GDM1 (cell line): ENCODE measurements at places on chromosomes 16 and 17.

DNA sequence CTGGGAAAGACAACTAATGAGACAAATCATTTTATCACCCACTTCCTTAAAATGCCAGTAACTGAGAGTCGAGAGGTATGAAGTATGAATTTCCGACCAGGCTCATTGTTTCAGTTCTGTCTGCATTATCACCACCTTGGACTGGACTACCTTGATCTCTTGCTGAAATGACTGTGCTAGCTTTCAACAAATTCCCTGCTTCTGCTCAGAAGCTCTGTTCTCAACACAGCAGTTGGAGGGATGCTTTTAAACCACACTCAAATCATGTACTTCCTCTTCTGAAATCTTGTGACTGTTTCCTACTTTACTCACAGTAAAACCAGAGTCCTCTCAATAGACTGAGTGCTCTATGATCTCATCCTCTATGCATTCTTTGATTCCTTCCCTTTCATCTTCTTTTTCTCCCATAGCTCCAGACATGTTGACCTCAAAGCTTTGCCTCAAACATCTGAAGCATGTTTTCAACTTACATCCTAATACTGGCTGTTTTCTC, 195.8 kb downstream of the KCNJ2 start:
- no peak for DNase-seq

- DNase-seq, result no peak
Measured at GRCh38 chr16:10852286-10852685, 24.7 kb upstream of the CIITA start.

- DNase-seq, result peak; percentile 76
Measured at GRCh38 chr16:73154063-73154870, 106.3 kb upstream of the ZFHX3 start.

- no peak for DNase-seq
Measured at GRCh38 chr17:82603981-82604448, 44.2 kb downstream of the WDR45B start.

DNA sequence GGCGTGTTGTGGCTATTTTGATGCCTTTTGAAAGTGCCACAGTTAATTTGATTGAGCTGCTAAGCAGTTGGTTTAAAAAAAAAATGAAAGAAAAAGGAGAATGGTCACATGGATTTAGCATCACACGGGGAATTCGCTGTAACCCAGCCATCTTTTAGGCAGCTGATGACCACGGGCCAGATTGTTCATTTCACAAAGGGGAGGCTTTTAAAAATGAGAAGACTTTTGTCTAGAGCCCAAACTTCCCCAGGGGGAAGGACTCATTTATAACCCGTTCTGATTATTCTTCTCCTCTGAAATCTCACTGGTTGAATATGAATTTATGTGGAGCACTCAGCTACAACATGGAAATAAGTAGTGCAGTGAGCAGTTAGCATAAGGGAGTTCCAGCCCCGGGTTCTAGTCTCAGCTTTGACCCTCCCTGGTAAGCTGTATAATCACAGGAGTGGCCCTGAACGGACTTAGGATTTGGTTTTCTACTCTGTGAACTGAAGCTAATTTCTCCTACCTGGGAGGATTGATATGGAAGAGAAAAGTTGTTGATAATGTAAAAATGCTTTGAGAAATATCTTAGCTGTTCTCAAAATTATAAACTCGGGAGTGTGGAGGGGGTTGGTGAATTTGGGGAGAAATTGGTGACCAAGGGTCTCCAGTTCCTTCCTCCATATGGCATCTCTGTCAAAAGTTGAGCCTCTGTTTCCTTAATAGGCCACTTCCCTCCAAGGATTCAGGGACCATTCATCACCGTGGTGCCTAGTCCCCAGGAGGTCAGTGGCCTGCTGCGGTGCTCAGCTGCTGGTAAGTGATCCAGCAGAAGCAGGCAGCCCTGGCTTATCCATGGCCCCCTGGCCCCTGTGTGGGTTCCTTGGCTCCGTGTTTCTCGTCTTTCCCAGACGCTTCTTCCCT, 76.4 kb upstream of the TBX2 start:
- no peak for DNase-seq

- DNase-seq, result no peak
Measured at GRCh38 chr17:77782611-77783010, 175.9 kb upstream of the TNRC6C start.

DNA sequence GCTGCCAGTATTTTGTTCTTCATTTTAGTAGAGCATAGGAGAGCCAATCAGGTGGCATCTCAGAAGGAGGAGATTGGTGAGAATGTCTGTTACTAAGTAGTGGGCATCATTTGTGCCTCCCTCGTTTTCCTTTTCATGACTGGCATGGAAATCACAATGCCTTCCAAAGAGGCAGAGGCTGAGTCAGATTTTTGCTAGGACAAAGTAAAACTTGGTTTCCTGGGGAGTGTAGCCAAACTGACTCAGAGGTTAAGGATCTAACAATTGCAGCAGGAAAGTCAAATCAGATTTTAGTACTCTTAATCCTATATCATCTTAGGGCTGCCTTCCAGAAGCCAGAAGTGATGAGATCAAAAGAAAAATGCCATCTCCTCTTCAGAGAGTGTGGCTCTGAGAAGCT, 138.7 kb downstream of the ANKFN1 start:
- no peak for DNase-seq

DNA sequence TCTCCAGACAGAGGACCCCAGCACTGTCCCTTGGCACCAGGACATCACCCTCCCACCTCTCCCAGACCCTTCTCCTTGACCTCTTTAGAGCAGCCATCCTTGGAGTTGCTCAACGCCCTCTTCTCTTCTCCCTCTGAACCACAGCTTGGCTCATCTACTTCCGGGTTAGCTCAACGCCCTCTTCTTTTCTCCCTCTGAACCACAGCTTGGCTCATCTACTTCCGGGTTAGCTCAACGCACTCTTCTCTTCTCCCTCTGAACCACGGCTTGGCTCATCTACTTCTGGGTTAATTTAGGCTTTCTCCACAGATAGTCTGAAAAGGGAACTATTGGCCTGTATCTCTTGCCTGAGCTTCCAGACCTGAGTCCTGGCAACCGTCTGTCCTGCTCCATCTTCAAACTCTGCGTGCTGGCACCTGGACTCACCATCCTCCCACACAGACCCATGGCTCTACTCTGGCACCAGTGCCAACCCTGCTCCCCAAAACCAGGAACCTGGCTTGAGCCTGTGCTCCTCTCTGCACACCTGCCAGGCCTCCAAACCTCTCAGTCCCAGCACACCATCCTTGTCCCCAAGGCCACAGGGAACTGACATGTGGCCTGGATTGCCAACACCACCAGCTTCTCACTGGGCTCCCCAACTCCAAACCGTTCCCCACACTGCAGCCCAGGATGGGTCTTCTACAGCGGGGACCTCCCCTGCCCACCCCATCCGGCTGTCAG, 25.3 kb upstream of the FAAP100 start:
- DNase-seq, result no peak

DNA sequence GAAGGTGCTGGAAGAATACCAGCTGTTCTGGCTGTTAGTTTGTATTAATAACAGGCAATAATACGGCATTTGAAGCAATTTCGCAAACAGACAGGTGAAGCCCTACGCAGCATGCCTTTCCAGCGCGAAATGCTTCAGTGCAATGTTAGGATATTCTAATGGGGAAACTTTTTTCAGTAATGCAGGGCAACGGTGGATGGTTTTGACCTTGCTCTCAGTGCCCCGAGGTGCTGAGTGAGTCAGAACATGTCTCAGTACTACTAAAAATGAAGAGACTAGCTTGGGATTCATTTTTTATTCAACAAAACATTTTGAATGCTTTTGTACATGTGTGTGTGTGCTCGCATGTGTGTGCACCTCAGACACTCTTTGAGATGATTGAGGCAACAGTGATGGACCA, 172.2 kb downstream of the RBFOX1 start:
- DNase-seq, result no peak

DNA sequence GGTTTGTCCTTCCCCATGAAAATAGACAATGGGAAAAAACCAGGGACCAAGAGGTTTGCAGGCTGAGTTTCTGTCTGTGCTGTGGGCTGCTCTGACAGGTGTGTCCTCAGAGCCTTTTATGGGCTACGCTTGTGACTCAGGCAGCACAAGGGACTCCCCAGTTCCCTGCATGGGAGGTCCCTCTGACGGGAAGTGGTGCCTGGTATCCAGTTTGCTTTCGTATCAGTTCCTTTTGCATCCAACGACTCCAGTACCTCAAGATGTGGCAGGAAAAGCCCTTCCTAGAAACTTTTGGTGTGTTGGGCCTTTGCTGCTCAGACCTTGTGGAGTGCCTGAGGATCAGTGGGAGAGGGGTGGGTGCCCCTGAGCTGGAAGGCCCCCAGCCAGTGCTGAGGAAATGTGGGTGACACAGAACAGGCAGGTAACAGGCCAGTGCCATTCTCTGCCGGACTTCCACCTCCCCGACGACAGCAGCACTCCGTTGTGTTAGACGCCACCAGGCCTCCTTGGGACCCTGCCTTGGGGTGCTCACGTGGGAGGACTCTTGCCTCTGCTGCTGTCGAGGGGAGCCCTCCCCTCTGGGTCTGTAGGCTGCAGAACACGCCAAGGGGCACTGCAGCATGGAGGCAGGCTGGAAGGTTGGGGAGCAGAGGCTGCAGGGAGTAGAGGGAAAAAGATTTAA, 38.4 kb upstream of the IRF8 start:
- no peak for DNase-seq

GRCh38 chr16:67399749-67400704, 6.7 kb upstream of the TPPP3 start:
- DNase-seq, result no peak

DNA sequence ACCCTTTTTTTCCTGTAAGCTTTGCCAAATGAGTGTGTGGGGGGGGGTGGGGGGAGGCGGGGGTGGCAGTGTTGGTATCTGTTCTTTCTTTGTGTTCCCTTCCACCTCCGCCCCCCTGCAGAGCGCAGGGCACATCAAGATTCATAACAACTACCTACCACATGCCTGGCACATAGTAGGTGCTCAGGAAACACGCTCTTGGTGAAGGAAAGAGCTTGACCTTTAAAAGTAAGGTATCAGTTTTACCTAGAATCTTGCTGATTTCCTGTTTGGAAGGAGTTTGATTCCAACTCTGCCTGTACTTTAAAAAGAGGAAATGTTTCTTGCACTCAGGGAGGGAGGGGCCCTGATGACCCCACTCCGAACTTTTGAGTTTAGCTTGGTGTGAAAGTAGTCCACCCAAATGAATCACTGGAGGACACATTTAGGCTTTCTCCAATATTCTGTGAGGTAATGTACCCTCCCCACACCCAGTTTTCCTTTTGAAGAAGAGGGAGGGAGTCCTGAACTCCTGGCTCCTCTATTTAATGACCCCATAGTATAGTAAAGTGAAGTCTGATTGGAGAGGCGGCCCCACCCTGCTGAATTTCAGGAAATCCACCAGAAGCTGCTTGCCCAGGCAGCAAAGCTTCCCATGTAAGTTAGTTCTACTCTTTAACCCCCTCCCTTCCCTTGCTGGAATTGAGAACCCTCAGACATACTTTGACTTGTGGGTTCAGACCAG, 560 bp upstream of the FAM20A start:
- DNase-seq, result no peak

GRCh38 chr17:12519956-12520594, 145.6 kb upstream of the MYOCD start:
- DNase-seq, result no peak

DNA sequence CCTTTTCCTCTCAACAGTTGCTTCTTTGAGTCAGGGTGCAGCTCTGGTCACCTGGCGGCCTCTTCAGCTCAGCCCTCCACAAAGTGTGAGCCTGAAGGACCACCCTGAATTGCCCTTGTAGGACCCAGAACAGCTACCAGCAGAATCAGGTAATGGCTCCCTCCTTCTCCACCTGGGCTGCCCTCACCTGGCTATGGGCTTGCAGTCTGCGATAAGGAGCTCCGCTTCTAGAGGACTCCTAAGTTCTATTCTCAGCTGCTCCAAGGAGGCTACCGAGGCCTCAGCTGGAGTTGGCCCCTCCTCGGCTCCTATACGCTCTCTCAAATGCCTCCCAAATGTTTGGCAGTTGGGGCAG, 13.4 kb downstream of the SMIM5 start:
- no peak for DNase-seq

DNA sequence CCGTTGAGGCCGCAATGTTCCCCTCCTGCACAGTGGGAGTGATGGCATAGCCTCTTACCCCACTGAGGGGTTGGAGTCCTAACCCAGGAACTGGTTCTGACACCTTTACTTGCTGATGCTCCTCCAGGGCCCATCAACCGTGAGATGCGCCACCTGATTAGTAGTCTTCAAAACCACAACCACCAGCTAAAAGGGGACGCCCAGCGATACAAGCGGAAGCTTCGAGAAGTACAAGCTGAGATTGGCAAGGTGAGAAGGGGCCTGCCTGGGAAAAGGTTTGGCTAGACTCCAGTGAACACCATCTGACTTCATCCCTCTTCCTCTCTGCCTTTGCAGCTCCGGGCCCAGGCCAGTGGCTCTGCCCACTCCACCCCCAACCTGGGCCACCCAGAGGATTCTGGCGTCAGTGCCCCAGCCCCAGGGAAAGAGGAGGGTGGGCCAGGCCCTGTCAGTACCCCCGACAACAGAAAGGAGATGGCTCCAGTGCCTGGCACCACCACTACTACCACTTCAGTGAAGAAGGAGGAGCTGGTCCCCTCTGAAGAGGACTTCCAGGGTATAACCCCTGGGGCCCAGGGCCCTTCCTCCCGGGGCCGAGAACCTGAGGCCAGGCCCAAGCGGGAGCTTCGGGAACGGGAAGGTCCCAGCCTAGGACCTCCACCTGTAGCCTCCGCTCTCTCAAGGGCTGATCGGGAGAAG, 5.8 kb downstream of the RNF40 start:
- no peak for DNase-seq

- no peak for DNase-seq
Measured at GRCh38 chr16:30110661-30111060, 2.7 kb downstream of the GDPD3 start.

- DNase-seq, result no peak
Measured at GRCh38 chr16:89269805-89270665, 52.5 kb downstream of the ZNF778 start.

DNA sequence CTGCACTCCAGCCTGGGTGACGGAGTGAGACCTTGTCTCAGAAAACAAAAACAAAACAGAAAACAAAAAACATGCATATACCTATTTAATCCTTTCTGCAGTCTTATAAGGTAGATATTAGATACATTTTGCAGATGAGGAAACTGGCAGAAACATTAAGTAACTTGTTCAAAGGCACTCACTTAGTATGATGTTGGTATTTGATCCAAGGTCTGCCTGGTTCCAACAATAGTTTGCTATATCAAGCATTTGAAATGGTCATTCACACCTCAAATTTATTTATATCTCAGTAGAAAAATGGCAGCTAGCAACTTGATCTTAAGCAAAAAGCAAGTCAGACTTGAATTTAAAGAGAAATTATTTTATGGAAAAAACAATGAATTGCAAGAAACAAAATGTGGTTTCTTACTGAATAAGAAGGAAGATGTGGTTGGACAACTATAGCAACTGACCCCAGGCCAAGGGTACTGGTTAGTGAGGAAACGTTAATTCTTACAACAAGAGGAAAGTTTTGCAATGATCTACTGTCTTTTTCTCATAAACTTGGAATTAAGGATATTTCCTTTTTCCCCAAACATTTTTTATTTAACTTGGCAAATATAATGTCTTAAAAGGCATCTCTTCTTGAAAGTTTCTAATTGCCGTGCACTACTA, 19.7 kb downstream of the DHRS7B start:
- DNase-seq, result no peak

DNA sequence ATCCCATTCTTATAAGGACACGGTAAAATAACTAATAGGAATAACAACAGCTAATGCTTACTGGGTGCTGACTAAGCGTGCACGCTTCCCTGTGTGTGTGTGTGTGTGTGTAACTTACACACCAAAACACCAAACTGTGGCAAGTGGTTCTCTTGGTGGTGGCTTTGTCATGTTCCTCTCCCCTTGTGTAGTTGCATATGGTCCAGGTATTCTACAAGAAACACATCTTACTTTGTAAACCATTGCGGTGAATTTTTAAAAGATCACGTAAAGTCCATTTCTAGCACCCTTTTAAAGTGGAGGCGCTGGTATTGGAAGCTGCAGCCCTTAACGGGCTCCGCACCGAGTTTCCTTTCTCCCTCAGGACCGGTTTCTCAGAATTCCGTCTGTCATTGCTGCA, 221.0 kb upstream of the FOXF1 start:
- DNase-seq, result no peak
